Astrocyte (in vitro differentiated cells and primary cell): ENCODE measurements at places on chromosomes 1 and 21. TPM values are rescaled to one million over a fixed set of nuclear protein-coding genes. Genes with fewer than 3 reads are reported as not detected.

DNA sequence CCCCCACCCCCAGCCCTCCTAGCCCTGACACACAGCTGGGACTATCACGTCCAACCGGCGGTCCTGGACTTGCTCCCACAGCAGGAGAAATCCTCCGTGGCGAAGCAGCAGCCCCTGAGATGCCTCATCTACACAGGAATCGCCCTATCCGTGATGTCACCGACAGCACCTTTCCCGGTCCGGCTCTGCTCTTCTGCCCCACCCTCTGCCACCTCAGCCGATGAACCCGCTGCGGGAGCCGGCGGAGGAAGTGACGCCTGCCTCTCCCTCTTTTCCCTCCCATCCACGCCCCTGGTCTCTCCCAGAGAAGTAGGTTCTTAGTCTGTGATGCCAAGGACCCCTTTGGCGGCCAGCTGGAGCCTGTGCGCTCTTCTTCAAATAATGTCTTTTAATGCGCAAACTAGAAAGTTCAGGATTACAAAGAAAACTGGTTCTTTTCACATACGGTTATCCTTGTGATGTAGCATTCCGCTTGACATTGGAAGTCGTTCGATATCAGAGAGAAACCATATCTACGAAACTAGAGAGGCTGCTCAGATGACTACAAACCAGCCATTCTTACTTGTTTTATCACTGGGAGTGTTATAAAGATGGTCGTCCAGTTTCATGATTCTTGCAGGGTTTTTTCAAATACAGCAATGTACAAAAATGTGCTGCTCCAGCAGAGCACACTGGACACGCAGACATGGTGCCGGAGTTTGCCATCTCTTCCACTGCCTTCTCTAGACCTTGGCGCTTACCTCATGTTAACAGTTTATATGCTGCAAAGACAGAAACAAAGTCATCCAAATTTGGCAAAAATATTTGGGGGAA is 120.3 kb downstream of the PPIAL4G start:
- peak; percentile 54 for DNase-seq

DNA sequence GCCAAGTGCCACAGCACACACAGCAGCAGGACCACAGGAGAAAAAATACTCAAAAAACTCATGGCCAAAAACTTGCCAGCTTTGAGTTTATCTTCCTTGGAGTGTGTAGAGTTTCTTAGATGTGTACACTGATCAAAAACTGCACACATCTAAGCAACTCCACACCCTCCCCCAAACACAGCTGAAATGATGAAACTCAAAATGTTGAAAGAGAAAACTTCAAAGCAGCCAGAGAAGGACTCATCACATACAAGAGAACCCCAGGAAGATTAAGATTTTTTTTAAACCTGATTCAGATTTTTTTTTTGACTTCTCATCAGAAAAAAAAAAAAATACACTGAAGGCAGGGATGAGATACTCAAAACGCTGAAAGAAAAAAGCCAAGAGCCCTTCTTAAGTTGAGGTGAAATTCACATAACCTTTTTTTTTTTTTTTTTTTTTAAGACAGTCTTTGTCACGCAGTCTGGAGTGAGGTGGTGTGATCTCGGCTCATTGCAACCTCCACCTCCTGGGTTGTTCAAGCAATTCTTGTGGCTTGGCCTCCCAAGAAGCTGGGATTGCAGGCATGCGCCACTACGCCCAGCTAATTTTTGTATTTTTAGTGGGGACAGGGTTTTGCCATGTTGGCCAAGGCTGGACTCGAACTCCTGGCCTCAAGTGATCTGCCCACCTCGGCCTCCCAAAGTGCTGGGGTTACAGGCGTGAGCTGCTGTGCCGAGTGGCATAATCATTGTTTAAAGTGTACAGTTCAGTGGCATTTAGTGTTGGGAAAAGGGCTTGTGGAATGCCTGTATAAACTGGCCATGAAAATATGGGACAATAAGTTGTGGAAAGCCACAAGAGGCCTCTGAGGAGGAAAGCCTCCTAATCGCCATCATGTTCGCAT is 20.9 kb upstream of the PDXK start:
- DNase-seq: no peak

DNA sequence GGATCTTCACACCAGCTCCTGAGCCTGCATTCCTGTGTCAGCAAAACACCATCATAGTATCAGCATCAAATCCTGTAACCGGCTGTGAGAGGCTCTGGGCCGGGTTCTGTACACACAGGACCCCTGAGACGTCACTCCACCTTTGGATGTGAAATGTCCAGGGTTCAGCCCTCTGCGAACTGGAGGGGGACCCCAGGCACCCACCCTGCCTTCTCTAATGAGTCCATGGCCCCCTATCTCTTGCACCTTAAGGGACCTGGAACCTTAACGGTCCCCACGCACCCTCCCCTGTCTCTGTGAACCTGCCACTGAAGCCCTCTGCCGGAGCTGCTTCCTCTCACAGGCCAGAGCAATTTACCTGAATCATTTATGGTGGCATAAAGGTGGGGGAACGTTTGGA is 257.8 kb downstream of the NPHP4 start:
- no peak for DNase-seq

GRCh38 chr21:44503901-44504399 is 36.0 kb downstream of the KRTAP10-1 start:
- DNase-seq: no peak

DNA sequence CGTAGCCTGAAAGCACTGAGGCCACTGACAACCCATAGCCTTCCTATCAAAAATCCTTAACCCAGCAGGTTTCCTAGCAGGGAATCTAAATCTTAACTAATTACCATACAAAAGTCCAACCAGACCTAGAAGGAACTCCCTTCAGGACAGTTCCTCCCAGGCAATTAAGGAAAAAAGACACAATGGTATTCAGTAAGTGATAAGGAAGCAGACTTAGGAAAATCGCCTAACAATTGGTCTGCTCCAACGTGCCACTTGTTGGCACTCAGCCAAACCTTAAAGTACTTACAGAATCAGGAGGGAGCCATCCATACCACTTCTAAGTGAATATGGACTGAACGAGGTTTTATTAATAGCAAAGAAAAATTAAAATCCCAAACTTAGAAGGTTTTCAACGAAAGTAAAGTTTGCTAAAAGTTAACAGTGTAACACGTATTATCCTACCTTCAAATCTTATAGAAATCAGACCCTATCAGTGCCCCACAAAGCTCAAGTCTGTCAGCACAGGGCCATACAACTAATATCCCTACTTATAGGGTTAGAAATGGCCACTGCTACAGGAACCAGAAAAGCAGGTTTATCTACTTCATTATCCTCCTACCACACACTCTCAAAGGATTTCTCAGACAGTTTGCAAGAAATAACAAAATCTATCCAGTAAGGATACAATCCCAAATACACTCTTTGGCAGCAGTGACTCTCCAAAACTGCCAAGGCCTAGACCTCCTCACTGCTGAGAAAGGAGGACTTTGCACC is 29.0 kb downstream of the SPATA6 start:
- DNase-seq: no peak

DNA sequence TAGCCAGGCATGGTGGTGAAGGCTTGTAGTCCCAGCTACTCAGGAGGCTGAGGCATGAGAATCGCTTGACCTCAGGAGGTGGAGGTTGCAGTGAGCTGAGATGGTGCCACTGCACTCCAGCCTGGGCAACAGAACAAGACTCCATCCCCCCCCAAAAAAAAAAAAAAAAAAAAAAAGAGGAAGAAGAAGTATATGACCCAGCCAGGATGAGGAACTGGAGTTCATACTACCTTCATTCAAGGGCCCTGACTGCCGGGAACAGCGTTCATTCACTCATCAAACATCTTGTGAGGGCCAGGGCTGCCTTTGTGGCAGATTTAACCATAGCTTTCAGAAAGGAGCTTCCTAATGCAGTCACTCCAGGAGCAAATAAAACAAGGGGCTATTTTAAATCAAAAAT is 127.6 kb downstream of the MRPS6 start:
- DNase-seq: no peak

GRCh38 chr1:21324368-21325141 is 34.3 kb upstream of the ECE1 start:
- peak; percentile 89 for DNase-seq

- no peak for DNase-seq
Measured at GRCh38 chr21:33688353-33688752, 46.1 kb downstream of the ITSN1 start.

DNA sequence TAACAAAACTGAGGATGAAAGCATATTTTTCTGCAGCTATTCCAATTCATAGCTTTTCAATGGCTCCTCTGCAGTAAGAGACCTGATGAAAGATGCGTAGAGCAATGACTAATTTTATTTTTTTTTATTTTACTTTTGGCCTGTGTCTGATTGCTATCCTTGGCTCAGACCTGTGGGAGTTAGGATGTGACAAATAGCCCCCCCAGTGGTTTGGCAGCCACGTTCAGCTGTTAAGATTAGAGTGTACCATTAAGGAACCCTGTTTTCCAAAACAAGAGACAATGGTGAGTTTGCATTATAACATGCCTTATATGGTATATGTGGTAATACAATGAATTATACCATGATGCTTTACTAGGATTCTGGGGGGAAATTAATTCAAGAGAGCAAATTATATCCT is 264.7 kb downstream of the CACNA1E start:
- no peak for DNase-seq

DNA sequence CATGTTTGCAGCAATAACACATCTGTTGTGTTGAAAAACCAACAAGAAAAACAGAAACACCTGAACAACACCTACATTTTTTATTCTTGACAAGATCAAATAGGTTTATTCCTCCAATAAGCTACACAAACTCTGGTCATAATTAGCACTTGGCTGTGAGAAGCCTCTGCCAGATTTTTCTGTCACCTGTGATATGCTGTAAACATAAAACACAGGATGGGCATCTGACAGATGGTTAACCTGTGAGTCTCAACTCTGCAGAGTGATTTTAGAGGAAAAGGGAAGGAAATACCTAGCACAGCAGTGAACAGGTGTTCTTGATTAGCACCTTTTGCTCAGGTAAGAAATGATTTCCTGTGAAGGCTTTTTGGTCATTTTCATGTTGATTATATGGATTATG is 175.4 kb upstream of the COA6 start:
- no peak for DNase-seq

DNA sequence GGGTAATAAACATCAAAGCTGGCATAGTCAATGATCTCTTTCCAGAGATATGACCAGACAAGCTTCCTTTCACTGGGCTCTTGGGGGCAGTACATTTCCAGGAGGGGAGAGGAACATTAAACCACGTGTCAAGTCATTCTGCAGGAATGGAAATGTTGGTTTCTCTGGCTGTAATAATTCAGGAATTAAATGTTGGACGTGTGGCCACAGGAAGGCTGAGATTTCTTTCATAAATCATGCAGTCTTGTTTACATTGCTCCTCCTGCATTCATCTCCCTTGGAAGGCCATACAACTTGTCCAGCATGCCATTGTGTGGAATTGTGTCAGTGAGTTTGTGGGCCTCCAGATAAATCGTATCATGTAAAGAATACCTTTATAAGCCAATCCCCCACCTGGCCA is 259.2 kb downstream of the ADGRL2 start:
- DNase-seq: peak; percentile 30

- peak; percentile 94 for DNase-seq
Measured at GRCh38 chr21:38831526-38832467, 26.1 kb downstream of the ETS2 start.

- peak; percentile 22 for DNase-seq
Measured at GRCh38 chr1:159012495-159012894, 2.8 kb downstream of the IFI16 start.

DNA sequence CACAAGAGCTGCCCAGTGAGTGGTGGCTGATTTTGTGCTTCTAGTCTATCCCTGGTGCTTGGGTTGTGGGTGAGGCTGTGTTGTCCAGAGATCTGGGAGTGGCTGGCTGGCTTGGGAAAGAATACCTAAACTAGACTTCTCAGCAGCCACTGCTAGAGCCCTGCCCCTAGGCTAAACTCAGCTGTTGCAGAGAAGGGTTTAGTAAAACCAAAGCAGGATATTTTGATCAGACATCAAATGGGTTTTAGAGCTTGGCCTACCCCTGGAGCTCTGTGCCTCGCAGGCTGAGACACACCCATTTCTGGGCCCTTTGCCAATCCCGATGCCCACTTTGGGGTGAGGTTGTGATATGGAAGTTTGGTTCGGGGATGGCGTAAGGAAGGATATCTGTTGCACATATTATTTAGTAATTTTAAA is 88.5 kb downstream of the UCK2 start:
- no peak for DNase-seq

GRCh38 chr1:178536844-178537371 is 24.0 kb downstream of the TEX35 start:
- DNase-seq: peak; percentile 98

DNA sequence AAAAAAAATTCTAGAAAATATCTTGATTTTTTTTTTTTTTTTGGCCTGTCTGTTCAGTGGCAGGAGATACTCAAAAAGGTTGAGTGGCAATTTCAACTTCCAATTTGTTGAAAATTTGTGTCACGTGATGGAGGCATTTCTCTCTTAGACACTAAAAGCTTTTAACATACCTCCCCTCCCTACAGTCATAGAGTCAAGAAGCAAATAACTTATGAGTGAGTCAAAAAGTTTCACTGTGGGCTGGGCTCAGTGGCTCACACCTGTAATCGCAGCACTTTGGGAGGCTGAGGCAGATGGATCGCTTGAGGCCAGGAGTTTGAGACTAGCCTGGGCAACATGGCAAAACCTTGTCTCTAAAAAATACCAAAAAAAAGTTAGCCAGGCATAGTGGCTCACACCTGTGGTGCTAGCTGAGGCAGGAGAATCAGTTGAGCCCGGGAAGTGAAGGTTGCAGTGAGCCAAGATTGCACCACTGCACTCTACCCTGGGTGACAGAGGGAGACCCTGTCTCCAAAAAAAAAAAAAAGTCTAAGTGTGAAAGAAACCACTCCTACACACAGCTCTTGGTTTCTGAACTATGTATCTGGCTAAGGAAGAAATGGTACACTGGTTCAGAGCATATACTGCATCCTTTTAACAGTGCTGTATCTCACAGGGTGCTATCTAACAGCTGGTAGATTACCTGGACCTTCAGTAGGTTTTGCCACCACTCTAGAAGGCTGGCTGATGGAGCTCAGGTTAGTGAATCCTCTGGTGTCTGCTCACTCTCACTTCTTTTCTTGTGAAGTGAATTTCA is 11.6 kb upstream of the BSDC1 start:
- DNase-seq: no peak

DNA sequence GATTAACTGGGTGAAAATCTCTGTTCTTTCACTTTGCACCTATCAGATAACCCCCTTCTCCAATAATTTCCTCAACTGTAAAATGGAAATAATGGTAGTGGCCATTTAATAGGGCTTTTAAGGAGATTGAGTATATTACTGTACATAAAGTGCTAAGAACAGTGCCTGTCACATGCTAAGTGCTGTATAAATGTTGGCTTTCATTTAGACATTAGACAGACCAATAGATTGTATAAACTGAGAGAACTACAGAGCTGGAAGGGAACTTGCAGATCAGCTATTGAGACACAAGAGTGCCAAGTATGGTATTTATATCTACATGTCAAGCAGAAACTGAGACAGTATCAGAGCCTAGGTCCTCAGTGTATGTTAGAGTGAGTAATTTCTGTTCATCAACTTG is 934.7 kb downstream of the PLA2G4A start:
- no peak for DNase-seq

Gene GBP6
- 0.07 TPM in 1 of 2 replicates, not detected in the other for total RNA-seq

Gene KCNN3
- 0.46 and 0.66 TPM in 2 replicates for total RNA-seq

Gene FABP3
- 13.5 and 20.4 TPM in 2 replicates for total RNA-seq

Gene GPR61
- not detected in 2 replicates for total RNA-seq

Gene OR2T35
- total RNA-seq: not detected in 2 replicates

Gene TXNIP
- total RNA-seq: 157 and 217 TPM in 2 replicates

Gene HNRNPCL2
- not detected in 2 replicates for total RNA-seq

Gene ERI3
- 58.3 and 60.5 TPM in 2 replicates for total RNA-seq
